ENCODE measurements at places on chromosomes 5 and 9.

- DNase-seq, result peak; percentile 33
Measured at GRCh38 chr5:131164191-131165118, 601 bp downstream of the HINT1 start.

GRCh38 chr9:92097997-92098482, 17.2 kb downstream of the SPTLC1 start:
- peak; percentile 58 for DNase-seq

GRCh38 chr5:103910011-103910410, 347.4 kb upstream of the NUDT12 start:
- peak; percentile 51 for DNase-seq

DNA sequence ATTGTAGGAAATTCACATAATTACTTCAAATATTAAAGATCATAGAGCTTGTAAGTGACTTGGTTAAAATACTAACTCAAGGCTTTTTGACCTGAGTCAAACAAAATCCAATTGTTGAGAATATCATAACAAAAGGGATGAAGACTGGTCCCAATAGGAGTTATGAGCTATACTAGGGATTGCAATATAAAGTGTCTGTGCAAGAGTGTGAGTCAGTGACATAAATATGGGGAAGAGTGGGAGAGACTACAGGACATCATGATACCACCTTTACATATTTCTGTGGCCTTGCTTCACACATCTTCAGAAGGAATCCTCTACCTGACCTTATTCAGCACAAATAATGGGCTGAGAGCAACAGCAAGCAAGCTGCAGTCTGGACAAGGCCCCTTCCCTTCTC, 180.9 kb upstream of the SLC24A2 start:
- DNase-seq, result no peak

- no peak for DNase-seq
Measured at GRCh38 chr9:84397822-84398221, 57.3 kb upstream of the SLC28A3 start.

GRCh38 chr9:30676651-30677050, 1707.8 kb upstream of the ACO1 start:
- DNase-seq, result no peak

- DNase-seq, result no peak
Measured at GRCh38 chr9:129703667-129704355, 38.4 kb downstream of the PRRX2 start.

DNA sequence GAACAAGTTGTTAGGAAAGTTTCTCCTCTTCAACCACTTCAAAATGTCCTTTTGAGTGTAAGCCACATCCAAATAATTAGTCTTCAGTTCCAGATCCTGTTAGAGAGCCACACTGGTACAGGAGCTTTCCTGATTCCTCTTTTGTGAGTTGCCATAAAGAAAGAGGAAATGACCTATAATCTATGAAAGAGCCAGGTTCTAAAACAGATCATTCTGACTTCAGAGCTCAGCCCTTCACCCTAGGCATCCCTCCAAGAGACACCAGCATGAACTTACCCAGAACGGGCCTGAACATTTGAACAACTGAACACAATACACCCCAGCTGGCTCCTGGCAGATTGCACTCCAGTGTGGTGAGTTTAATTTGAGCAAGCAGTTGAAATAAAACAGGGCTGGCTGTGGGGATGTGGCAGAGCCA, 25.7 kb downstream of the SLC1A1 start:
- DNase-seq, result no peak

- DNase-seq, result no peak
Measured at GRCh38 chr5:58106754-58107410, 353.0 kb downstream of the PLK2 start.

- no peak for DNase-seq
Measured at GRCh38 chr5:180201051-180201987, 7.7 kb downstream of the RASGEF1C start.

GRCh38 chr5:2185646-2186471, 303.1 kb upstream of the IRX4 start:
- DNase-seq, result no peak

- DNase-seq, result no peak
Measured at GRCh38 chr5:169548315-169548714, 35.3 kb upstream of the SPDL1 start.

DNA sequence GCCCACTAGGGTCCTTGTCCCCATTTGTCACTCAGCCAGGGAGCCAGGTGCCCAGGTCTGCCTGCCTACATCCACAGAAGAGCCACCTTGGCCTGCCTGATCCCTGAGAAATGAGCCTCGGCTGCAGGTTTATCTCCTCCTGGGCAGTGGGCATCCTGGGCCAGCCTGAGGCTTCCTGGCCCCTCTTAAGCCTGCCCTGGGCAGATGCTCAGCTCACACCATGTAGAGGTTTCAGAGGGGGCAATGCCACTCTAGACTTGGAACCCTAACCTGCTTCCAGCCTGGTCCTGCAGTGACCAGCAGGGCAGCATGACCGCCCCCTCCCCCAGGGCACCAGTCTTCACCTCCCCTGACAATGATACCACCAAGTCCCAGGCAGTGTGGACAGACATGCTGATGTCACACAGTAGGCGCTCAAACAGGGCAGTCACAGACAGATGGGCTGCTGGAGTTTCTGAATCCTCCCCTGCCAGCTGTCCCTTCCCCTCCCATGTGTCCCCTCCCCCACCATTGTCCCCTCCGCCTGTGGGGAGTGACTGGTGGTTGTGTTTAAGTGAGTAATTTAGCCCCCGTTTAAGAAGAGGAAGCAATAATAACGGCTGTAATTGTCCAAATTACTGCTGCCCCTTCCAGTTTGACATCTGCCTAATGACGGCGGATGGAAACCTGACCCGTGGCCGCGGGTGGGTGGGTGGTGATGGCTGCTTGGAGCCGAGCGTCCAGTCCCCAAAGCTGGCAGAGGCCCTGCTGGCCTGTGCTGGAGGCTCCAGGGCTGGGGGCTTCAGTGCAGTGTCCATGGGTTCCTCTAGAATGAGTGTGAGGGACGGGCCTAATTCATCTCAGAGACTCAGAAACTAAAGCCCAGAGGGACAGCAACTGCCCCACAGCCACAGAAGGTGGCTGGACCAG, 147.7 kb downstream of the BARX1 start:
- no peak for DNase-seq

GRCh38 chr9:109478051-109478563, 20.0 kb downstream of the PTPN3 start:
- no peak for DNase-seq

DNA sequence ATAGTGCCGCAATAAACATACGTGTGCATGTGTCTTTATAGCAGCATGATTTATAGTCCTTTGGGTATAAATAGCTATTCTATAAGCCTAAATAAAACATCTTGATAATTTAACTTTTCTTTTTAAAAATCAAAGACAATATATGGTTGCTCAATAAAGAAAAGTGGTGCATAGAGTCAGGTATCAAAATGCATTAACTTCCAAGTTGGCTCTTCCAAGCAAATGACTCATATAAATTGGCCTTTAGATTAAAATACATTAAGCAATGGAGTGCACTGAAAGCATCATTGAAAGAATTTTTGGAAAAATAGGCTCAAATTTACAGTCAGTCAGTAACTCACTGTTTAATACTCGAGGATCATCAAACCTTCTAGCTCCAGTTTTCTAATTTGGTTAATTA, 106.6 kb downstream of the PLCXD3 start:
- no peak for DNase-seq

DNA sequence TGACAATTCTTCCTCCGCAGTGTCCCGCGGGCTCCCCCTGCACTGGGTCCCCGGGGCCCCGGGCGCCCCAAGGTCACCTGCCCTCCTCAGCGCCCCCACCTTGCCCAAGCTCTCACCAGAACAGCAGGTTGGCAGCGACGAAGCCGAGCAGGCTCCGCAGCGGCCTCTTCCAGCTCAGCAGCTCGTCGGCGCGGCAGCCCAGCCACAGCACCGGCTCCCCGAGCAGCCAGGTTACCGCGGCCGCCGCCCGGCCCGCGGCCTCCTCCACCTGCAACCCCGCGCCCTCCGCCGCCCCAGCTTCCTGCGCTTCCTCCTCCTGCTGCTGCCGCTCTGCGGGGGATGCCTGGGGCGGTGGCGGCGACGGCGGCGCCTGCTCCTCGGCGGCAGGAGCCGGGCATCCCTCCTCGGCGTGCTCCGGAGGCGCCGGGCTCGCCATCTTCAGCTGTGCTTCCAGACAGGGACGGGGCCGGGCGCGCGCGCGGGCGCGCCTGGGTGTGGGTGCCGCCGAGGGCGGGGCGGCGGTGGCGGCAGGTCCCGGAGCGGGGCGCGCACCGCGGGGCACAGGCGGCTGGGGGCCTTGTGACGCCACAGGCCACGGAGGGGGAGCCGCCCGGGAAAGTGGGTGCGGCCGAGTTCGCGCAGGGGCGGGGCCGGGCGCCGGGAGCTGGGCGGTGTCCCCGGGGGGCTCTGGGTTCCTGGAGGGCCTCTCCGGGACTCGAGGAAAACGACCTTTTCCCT, at the start of gene RETREG1:
Gene RETREG1, minus strand, starts transcription at position 462 of the 738 bp plus-strand sequence. Its CDS starts 26 bp downstream, at position 436.
- DNase-seq, result peak; percentile 10

- DNase-seq, result peak; percentile 73
Measured at GRCh38 chr5:160133918-160134304, 14.7 kb upstream of the PWWP2A start.

GRCh38 chr5:170278611-170279458, 18.7 kb downstream of the LCP2 start:
- no peak for DNase-seq

- no peak for DNase-seq
Measured at GRCh38 chr5:78985725-78986223, 664 bp upstream of the ARSB start.

All from retinal pigment epithelial cell (primary cell).